NCI-H1436 treated with DMSO at 0.1 percent for 48 hours (cell line): ENCODE measurements at places on chromosomes 6 and 20.

GRCh38 chr6:53235508-53235907 lies 86.9 kb upstream of the GCM1 start:
- DNase-seq, result no peak

GRCh38 chr6:16415677-16416076 lies 177.3 kb downstream of the GMPR start:
- DNase-seq, result no peak

DNA sequence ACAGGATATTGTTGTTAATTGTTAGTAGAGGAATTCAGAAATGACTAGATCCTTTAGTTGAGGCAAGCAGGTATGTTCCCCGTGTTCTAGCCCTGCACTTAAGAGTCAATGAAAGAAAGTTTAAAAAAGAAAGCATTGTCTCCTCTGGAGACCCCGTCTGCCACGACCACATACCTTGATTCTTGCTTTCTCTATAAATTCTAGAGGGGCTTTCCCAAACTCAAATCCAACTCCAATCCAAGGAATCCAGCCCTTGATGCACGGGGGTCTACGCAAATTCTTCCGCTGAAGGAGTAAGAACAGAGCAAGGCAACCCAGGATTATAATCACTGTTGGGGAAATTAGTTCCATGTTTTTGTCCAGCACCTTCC lies 401 bp downstream of the CYP39A1 start:
- DNase-seq, result no peak

GRCh38 chr20:45085289-45085688 lies 15.6 kb downstream of the KCNS1 start:
- DNase-seq, result no peak

DNA sequence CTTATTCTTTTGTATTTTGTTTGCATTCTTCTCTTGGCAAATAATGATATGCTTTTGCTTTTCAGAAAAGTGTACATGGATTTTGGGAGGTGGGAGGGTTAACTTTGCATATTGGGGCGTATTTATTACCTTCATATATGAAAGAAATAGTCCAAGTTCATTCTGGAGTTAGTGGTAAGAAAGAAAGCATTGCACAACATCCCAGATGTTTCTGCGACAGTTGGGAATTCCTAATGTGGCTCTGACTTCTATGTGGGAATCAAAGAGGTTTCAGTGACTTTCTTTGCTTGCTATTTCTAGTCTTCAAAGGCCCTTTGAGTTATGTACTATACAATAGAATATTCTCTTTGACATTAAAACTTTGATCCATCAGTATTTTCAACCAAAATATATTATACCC lies 78.1 kb downstream of the MMUT start:
- DNase-seq, result no peak

GRCh38 chr20:63090682-63091571 lies 84.2 kb upstream of the BHLHE23 start:
- DNase-seq, result no peak

DNA sequence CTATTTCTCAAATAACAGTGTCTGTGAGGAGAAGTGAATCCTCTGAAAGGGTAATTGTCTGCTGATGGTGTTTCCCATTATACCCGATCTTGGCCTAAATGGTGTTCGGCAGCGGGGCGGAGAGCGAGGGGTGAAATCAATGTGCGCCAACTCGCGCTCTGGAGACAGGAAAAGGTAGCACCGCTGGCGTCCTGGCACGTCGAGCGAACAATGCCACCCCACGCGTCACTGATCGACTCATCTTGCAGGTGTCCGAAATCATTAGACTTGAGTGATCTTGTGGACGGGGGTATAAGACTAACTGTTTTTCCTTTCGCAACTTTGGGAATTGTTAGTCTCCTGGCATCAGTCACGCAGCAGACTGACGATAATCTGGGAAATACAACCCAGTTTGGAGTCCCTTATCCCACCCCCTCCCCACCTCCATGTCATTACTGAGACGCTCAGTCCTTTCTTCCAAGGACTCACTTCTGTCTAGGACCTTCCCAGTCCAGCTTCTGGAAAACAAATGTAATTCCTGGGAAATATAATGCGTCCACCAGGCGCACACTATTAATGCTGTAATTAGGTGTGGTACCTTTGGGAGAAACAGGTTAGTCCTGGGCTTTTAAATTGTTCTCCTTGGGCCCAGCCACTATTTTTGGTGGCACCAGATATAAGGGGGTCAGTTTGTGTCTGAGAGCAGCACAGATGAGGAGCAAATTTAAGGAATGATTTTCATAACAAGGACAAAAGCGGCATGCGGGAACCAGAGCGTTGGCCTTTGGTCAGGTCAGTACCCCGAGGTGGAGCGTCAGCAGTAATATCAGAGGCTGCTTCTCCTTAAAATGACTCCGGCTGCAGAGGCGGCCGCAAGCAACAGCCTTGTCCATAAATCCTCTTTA lies 2.3 kb downstream of the LINC00237 start:
- DNase-seq, result no peak

GRCh38 chr6:88499845-88500699 lies 333.9 kb upstream of the CNR1 start:
- DNase-seq, result no peak
